Type B pancreatic cell (in vitro differentiated cells): ENCODE measurements at places on chromosomes 2 and 18.

DNA sequence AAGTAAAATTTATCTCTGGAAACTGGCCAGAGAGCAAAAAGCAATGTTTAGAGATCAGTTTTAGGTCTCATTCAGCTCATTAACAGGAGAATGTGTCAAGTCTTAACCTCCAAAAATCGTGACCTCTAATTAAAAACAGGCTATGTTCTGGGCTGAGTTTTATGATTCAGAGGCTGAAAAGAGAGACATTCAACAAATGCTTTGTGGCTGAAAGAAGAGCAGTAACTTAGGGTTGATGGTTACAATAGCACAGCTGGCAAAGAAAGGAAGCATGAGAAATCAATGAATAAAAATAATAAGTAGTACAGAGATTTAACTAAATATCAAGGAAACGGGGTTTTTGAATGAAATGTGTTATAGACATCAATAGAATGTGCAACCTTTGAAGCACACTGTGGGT lies 13.1 kb downstream of the TGIF1 start:
- no peak for DNase-seq

DNA sequence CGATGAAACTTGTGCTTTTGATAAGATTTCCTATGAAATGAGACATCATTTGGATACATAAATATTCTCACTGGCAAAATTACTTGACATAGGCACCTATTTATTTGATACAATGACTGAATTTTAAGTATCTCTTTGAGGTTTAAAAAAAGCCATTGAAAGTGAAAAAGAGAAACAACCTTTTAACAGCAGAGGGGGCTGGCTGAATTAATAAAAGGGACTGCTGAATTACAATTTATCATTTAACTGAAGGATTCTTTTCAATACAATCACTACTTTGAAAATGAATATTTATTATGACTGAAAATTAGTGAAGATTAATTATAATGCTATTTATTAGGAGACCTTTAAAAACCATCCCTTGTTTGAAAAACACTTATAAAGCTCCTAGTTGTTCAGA lies 335.3 kb downstream of the DLGAP1 start:
- DNase-seq, result no peak

DNA sequence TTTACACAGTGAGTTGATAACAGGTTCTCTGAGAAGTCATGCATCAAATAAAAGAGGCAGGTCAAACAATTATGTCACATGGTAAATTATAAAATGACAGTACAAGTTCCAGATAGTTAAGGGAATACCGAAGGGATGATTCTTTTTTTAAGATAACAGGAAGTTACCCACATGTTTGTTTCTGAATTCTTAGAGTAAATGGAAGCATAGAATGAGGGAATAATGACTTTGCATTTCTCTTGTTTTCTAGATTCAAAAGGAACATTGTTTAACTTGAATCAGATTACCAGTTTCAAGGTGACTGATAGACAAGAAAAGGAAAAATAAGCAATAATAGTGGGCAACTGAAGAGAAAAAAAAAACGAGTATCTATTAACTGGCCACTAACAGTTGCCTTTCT lies 124.5 kb downstream of the MIB1 start:
- DNase-seq, result no peak

GRCh38 chr2:14677039-14677438 lies 44.5 kb downstream of the LRATD1 start:
- DNase-seq, result no peak

DNA sequence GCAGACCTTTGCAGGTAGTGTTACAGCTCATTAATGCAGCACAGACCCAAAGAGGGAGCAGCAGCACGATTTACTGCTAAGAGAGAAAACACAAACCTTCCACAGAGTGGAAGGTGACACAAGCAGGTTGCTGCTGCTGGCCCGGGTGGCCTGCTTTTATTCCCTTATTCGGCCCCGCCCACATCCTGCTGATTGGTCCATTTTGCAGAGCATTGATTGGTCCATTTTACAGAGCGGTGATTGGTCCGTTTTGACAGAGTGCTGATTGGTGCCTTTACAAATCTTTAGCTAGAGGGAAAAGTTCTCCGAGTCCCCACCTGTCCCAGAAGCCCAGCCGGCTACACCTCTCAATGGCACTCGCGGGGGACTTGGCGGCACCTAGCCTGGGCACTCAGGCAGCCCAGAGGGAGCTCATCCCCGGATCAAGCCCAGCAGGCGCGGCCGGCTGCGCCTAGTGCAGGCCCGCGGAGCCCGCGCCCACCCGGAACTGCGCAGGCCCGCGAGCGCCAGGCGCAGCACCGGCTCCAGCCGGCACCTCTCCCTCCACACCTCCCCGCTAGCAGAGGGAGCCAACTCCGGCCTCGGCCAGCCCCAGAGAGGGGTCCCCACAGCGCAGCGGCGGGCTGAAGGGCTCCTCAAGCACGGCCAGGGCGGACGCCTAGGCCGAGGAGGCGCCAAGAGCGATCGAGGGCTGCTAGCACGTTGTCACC lies 825.6 kb upstream of the HS6ST1 start:
- DNase-seq, result no peak

DNA sequence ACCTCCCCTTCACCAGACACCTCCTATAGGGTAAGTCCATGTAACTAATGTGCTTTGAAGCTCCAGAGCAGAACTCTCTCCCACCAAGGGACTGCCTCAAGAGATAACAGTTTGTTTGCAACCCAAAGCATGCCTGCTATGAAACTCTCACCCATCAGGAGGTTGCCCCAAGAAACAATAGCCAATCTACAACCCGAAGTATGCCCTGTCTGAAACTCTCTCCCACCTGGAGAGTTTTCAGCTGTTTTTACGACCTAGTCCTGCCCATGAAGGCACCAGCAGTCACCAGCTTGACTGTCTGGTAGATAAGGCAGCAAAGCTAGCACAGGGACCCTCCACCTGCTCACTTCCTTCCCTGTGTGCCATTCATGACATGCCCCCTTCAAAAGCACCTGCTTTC lies 533.9 kb upstream of the CRIM1 start:
- no peak for DNase-seq

DNA sequence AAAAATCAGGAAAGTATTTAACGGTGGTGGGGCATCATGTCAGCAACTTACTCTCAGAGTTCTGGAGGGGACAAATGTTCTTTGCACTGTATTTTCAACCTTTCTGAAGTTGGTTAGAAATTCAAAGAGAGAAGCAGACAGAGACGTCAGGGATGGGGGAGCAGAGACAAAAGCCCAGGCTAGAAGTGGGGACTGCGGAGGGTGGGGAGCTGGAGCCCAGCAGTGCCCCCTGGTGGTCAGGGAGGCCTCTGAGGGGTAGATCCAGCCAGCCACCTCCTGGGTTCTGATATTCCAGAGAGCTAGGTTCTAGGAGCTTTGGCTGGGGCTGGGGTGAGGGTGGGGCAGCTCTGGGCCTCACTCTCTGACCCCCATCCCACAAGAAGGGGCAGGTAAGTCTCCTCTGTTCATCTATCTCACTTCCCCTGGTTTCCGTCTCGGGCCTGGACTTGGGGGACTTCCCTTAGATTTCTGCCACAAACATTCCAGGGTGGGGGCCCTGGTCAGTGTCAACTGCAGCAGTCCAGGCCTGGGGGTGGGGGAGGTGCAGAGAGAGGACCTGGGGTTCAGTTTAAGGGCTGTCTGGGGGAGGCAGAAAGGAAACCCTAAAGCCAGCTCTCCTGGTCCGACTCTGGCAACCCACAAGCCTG lies 8.9 kb downstream of the TNS1 start:
- no peak for DNase-seq

GRCh38 chr18:24160086-24160485 lies 21.2 kb downstream of the CABYR start:
- no peak for DNase-seq
